ENCODE measurements at places on chromosomes 3 and 15.

DNA sequence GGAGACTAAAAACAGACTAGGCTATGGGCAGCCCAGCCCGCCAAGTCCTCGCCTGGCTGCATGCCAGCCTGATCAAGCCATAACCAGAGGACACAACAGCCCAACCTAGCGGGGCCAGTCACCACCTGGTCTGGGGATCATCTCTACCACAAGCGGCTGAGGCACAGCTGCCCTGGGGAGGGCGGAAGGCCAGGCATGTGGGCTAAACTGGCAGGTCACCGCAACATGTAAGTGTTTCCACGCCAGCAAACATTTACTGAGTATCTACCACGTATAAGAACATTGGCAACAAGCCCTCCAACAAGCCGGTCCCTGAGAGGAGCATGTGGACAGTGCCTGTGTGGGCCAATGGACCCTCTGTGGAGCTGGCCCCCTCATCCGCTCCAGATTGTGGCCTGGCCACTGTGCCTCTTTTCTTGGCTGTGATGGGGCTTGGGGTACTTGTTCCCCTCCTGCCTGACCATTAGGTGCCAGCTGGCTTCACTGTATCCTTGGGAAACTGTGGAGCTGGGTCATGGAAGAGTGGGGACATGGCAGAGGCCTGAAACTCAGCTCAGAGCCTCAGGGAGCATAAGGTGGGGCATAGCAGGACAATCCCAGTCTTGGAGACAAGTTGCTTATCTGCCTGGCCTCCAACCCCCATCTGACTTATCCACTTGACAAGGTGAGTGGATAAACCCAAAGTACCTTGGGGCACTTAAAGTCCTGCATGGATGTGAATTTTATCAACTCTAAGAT lies 9.0 kb downstream of the UBXN7 start:
- DNase-seq, result no peak

GRCh38 chr3:133966954-133967353 lies 62.8 kb downstream of the SLCO2A1 start:
- DNase-seq, result no peak

- DNase-seq, result no peak
Observed at GRCh38 chr15:42151736-42152135, 4.7 kb downstream of the PLA2G4F start.

DNA sequence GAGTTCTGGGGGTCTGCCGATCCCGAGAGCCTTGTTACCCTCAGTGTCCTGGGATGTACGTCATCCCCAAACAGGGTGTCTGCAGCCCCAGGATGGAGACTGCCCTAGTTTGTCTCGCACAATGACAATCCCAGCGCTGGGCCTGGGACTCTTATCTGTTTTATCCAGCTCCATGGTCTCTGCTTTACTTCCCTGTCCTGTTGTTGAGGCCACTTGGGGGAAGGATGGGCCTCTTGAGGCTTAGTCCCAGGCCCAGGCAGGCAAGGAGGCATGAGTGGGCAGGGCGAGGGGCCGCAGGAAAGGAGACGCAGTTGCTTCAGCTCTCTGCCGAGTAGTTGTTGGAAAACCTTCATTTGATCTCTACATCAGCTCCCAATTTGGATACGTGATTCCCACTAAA lies 17.4 kb downstream of the SMAD6 start:
- DNase-seq, result no peak

GRCh38 chr15:95556225-95556624 lies 774.3 kb upstream of the NR2F2 start:
- no peak for DNase-seq

- no peak for DNase-seq
Observed at GRCh38 chr3:15665510-15666150, 64.1 kb downstream of the BTD start.

DNA sequence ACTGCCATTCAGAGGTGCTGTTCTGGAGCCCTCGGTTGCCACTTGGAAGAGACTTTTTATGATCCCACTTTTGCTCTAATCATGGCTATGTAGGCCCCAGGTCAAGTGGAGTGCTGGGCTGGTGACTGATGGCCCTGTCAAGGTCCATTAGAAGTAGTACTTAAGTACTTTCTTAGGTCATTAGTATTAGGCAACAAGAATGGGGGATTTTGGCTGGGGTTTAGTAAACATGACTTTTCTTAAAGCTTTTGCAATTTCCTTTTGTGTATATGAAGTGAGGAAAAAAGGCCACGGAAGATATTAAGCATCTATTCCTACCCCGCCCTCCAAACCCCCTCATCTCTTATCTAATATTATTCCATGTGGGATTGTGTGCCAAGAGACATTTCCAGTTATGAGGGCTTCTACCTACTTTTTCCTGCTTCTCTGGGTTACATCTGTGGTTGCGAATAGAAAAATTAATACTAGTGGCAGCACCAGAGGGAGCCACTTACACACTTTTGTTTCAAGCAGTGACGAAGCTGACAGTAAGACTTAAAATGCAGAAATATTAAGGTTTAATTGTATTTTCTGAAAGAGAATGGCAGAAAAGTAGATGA lies 13.9 kb downstream of the NLGN1 start:
- no peak for DNase-seq

DNA sequence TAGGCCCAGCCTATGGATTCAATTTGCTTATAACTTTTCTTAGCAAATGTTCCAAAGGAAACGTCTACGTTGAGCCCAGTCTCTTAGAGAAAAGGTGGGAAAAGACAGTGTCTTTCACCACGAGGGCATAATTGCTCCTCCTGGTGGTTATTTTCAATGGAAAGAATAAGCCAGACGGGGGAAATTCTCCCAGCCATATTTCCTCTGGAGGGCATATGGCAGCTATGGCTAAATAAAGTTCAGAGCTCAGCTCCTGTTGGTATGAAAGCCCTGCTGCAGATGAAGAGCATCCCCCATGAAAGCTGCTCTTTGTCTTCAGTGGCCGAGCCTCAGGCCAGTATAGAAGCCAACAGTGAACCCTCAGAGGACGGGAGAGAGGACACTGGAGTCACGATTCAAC lies 297.9 kb downstream of the RYR3 start:
- DNase-seq, result no peak

DNA sequence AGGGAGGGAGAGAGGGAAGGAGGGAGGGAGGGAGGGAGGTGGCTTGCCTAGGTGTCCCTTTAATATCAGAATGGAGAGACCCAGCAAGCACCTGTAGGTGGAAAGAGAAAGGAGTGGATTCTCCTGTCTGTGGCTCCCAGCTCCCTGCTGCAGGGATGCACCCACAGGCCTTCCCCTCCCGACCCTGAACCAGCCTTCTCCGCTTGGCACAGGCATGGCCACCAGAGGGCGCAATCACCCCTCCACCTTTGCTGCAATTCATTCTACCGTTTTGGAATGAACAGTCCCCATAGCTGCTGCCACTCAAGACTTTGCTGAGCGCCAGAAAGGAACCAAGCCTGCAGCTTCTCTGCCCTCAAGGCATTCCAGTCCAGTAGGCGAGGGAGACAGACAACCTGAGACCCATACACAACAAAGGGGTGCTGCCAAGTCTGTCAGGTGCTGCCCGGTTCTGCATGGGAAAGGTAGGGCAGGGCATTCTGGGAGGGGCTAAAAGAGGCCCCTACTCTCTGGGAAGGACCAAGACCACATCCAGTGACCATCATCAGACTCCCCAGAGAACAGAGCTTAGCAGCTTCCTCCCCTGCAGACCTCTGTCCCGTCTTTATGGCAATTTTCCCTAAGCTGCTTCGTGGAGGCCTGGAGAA lies 4.9 kb downstream of the TLR9 start:
- peak; percentile 90 for DNase-seq

GRCh38 chr3:74119221-74119620 lies 494.5 kb upstream of the PDZRN3 start:
- no peak for DNase-seq

- no peak for DNase-seq
Observed at GRCh38 chr3:42428830-42429229, 18.4 kb upstream of the LYZL4 start.

- no peak for DNase-seq
Observed at GRCh38 chr3:8668216-8668615, 23.6 kb upstream of the SSUH2 start.

GRCh38 chr3:106691476-106691875 lies 685.8 kb upstream of the CCDC54 start:
- no peak for DNase-seq

DNA sequence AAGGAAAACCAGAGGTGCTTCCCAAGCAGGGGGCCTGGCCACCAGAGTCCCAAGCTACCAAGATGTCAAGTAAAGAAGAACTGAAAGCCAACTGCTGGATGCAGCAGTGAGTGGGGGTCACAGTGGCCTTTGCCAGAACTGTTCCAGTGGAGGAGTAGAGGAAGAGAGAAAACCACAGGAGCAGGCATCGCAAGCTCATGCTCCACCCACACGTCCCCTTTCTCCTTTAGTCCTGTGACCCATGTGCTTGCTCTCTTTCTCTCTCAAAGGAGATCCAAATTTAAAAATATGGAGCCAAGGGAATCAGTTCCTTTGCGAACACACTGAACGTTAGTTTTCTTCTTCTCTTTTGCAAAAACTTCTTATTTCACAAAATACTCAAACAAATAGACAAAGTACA lies 12.4 kb upstream of the ABHD2 start:
- no peak for DNase-seq

- peak; percentile 31 for DNase-seq
Observed at GRCh38 chr15:51917493-51917892, 54.1 kb downstream of the LEO1 start.

GRCh38 chr3:149278911-149279310 lies 54.5 kb downstream of the TM4SF18 start:
- DNase-seq, result no peak

DNA sequence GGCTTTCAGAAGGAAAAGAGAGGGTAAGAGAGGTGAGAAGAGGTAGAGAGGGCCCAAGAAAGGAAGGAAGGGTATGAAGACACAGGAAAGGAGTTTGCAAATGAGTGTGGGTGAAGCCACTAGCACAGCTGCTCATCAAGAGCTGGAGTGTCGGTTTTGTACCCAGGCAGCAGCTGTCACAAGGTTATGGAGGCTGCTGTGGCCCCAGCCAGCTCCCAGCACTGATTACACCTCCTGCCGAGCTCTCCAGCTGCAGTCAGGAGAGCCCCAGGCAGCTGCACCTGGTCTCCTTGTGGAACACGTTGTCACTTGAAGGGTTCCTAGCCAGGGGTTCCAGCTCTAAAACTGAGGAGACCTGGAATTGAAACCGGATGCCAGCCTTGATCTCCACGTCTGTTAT lies 60.4 kb upstream of the CHD2 start:
- peak; percentile 74 for DNase-seq

- no peak for DNase-seq
Observed at GRCh38 chr3:157844800-157845565, 261.2 kb downstream of the SHOX2 start.

DNA sequence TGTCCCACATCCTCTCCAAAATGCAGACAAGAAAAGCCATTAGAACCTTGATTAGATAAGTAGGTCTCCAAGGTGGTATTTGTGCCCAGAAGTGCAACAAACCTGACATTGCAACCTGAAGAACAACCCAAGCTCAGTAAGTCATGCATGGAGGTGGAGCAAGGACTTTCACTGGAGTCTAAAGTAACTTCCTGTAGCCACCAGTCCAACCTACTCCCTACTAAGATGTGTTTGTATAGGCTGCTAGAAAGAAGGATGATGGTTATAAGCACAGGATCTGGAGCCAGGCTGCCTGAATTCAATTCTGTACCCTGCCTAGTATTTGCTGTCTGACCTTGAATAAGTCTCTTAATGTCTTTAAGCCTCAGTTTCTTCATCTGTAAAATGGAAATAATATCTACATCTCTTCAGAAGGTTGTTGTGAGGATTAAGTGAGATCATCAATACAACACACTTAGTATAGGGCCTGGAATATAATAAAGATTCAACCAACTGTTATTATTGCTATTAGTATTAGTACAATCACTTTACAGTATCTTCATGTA lies 32.3 kb downstream of the HDC start:
- no peak for DNase-seq

GRCh38 chr3:28901018-28901417 lies 379.9 kb upstream of the RBMS3 start:
- DNase-seq, result no peak

- no peak for DNase-seq
Observed at GRCh38 chr15:27681038-27681437, 418.1 kb downstream of the OCA2 start.

- no peak for DNase-seq
Observed at GRCh38 chr15:73758461-73758860, 5.3 kb upstream of the INSYN1 start.

DNA sequence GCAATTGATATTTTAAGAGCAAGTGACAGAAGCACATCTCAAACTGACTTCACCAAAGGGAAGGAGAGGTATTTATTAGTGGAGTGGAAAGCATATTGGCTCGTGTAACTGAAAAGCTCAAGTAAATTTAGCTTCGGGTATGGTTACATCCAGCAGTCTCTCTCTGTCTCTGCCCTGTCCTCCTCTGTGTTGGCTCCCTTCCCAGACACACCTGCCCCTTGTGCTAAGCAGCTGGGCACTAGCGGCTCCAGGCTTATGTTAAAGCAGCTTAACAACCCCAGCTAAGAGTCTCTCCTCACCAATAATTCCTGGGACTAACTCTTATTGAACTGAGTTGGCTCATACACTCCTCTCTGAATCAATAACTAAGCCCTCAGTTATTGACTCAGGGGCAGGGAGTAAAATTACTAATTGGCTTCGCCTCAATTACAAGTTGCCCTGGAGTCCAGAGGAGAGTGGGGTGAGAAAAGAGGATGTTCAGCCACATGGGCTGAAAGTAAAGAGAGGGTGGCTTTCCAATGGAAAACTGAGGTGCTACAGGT lies 12.8 kb upstream of the SH3BP5 start:
- DNase-seq, result no peak

DNA sequence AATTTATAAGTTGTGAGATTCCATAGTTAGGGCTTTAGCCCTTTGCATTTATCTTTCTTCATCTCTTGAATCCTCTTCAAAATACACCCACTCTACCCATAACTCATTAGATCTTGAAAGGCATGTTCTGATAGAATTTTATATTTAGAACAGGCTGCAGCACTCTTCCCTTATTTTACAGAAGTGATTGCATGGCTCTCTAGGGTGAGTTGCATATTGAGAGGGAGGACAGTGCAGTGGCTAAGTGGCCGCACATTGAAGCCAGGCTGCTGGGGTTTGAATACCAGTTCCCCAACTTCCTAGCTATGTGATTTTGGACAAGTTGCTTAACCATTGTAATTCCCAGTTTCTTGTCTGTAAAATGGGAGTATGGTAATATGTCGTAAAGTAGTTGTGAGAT lies 2.5 kb downstream of the CD86 start:
- DNase-seq, result no peak

GRCh38 chr3:16808393-16809107 lies 76.2 kb upstream of the PLCL2 start:
- DNase-seq, result no peak

DNA sequence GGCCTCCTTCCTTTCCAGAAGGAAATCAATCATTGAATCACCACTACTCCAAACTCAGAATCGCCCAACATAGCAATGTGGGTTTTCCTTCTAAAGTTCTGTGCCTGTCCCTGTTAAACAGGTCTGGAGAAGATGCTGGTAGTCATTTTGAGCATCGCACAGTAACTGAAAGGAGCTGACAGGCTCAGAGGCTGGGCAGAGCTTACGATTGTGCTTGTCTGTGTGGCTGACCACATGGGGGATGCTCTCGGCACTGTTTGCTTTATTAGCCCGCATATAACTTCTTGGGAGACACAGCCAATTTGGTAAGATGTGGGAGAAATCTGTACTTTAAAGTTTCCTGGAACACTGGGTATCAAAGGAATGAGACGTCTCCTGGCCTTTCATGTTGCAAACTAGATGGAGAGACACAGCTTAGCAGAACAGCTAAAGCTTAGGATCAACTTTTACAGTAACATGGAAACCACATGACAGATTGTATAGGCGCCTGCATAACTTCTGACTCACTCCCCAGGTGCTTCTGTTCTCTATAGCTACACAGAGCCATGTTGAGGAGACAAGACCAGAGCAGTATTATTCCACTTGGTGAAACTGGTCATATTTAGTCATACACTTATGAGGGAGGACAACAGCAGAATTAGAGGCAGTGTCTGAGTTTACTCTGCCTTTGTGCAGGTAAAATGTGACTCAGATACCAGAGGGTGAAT lies 374.1 kb downstream of the RORA start:
- no peak for DNase-seq
